AG04450 (cell line): ENCODE measurements at places on chromosomes 1 and 21.

- DNase-seq, result no peak
These were observed 138.6 kb downstream of the NRIP1 start for GRCh38 chr21:14926186-14926585.

GRCh38 chr1:56573311-56573710 is 6.1 kb downstream of the PLPP3 start:
- DNase-seq, result no peak

DNA sequence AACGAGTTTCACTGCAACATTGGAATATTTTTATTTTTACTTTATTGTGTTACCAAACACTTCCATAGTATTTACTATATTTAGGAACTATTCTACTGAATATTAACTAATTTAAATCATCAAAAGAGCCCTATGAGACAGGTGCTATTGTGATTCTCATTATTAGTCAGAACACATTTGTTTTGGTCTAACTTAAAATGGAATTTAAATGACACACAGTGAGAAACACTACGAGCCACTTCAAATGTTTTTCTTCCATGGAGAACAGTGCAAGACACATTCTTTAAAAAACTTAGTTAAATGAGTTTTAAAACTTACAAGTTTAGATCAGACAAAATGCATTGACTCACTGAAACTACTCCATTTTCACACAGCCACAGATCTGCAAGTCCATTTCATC is 6.6 kb upstream of the TRAF3IP3 start:
- no peak for DNase-seq

GRCh38 chr1:158809256-158809655 is 21.9 kb upstream of the MNDA start:
- no peak for DNase-seq

DNA sequence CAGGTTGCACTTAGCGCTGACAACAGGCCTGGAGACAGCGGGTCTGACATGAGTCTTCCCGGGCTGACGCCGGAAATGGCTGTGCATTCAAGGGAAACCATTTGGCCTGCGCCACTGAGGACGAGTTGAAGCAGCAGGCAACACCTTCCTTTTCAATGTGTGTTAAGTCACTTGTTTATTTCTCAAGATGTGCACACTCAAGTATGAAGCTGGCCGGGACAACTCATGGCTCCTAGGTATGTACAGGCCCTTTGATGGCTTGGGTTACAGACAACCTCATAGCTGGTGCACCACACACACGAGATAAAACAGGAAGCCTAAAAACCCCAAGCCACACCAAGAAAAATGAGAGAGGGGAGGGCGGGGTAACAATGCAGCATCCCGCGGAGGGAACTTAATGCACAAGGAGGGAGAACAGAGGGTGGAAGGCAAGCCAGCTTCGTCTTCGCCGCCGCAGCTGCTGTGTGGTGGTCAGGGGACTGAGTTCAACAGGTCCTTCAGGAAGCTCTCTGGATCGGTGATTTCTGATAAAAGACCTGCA is 118.0 kb upstream of the IFFO2 start:
- no peak for DNase-seq

DNA sequence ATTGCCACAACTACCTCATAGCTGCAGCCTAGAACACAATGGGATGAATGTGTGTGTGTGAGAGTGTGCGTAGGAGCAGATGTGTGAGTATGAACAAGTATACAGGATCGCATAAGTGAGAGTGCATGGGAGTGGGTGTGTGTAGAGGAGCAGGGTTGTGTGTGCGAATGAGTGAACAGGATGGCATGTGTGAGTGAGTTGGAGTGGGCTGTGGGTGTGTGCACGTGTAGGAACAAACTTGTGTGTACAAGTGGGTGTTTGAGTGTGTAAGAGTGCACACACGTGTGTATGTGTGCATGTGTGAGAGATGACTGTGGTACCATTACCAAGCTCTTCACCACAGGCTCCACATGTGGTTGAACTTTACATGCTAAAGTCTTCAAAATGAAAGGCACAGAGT is 175.4 kb upstream of the EDN2 start:
- DNase-seq, result no peak

GRCh38 chr1:167678422-167678821 is 43.4 kb upstream of the MPZL1 start:
- DNase-seq, result no peak

DNA sequence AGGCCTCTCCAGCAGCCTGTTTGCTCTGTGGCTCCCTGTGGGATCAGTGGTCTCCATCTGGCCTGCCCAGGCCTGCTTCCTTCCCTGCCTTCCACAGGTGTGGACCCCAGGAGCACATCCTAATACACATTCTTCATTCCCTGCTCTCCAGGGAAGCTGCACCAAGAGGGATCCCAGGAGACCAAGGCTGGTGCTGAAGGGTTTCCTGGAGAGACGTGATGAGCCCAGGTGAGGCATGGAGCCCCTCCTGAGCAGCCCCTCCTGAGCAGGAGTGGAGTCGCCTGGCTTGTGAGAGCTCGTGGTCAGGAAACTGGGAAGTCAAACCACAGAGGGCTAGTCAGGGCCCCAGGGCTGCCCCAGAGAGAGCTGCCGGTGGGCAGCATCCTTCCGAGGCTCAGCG is 561.4 kb downstream of the MATN1 start:
- no peak for DNase-seq

GRCh38 chr1:157073944-157074685 is 25.5 kb downstream of the ETV3L start:
- DNase-seq, result peak; percentile 32

DNA sequence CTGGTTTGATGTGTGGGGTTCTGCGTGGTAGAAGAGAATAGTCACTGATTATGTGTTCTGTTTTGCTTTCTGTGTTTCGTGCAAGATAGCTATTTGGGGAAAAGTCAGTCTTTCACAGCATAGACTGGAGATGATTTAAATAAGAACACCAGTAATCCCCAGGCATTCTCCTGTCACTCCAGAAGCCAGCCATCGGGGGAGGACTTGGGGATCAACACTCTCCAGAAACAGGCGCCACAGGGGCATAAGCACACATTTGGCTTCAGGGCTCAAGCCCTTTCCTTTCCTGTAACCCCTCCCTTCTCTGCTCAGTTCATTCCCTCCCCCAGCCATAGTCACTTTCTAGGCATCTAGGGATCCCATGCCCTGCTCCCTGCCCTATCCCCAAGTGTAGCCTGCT is 97.3 kb upstream of the BEND5 start:
- no peak for DNase-seq

- DNase-seq, result no peak
These were observed 25.2 kb downstream of the MAPKAPK2 start for GRCh38 chr1:206709772-206710459.

GRCh38 chr1:58833166-58833565 is 49.3 kb upstream of the JUN start:
- no peak for DNase-seq

- no peak for DNase-seq
These were observed at the start of gene CLCA2 for GRCh38 chr1:86423873-86424272. TSS of gene CLCA2 (plus strand) at chr1:86424171. CDS start at chr1:86424248, 77 bp downstream.

DNA sequence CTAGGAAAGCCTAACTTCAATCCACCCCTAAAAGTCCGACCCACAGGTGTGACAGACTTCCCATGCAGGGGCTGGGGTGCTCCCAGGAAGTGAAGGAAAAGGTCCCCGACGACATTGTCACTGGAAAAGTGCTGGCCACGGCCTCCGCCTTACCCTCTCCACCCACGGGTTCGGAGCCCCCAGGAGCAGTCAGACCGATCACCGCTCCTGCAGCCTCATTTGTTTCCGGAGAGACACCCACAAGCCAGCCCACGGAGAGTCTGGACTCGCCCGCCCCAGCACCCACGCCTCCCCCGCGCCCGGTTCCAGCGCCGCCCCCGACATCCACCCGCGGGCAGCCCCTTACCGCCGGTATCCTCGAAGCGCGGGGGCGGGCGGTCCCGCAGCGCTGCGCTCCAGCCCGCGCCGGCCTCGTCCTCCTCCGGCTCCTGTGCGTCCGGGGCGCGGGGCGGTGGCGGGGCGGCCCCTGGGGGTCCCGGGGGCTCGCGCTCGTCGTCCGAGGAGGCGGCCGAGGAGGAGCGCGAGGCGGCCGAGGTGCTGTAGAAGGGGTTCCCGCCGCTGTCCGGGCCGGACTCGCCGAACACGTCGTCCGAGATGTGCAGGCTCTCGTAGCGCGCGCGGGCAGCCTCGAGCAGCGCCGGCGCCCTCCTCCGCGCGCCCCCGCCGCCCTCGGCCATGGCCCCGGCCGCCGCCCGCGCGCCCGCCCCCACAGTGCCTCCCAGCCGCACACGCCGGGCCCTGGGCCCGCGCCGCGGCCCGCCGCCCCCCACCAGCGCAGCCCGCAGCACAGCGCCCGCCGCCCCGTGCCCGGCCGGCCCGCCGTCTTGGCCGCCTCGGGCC is 660 bp downstream of the PGBD5 start:
- no peak for DNase-seq

DNA sequence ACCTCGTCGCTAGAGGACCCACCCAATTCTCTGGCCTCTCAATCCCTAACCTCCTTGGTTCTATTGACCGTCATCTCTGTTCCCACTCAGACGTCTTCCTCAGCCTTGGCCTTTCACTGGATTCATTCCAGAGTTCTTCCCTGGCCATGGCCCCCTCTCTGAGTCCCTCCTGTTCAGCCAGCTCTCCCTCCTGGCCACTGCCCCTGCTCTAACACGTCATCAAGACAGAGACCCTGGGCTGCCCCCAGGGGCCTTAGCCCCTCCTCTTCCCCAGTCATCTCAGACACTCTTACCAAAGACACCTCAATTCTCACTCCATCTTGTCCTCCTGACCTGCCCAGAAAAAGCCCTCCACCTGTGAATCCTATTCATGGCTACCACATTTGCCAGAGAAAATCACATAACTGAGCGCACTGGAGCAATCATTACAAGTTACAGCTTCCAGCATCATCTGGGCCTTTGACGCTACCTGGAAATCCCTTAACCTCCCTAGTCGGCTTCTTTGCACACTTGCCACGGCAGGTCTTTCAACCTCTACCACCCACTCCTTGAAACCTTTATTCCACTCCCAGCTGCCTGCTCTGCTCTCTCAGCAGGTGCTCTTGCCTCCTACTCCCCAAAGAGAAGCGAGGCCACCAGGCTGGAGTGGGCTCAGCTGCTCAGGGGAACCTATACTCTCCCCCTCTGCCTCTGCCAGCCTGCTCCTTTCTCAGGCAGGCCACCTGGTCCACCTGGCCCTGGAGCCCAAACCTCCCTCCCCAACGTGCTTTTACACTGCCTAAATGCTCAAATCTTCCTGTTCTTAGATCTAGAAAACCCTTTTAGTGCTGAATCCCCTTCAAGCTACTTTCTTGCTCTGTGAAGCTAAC is 14.0 kb downstream of the DCST2 start:
- no peak for DNase-seq

GRCh38 chr1:67832737-67833601 is at the start of gene GNG12:
TSS of gene GNG12 (minus strand) at chr1:67833467. CDS start at chr1:67707686, 125,781 bp downstream.
- DNase-seq, result no peak

DNA sequence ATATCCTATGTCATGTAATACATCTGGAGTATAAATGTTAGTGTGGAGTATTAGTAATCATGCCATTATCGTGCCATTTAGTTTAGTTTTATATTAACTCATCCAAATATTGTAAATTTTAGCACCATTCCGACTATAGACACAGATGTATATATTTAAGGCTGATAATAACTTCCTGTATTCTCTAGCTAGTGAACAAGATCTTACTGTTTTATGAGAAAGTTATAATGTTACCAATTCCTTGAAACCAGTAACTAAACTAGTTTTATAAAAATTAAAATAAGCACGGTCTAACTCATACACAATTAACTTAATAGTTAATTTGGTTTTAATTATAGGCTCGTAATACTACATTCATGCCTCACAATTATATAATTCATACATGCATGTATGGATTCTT is 808.6 kb downstream of the USP25 start:
- no peak for DNase-seq

DNA sequence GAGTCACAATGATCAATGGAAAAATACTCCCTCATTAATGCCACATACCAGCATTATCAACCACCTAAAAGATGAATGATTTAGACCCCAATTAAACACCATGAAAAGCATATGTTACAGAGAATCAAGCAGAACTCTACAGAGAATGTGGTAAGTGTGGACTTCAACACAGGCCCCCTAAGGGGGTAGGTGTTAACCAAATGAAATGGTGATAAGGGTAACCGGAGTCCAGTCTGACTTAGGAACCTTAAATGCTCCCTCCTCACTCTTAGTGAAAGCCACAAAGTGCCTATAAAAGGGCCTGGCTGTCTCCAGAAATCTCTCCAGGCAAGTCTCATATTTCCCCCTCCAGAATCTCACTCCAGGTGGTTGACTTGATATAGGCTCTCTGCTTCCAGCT is 149.2 kb upstream of the FOXD3 start:
- no peak for DNase-seq

- DNase-seq, result no peak
These were observed 190.5 kb upstream of the C1orf174 start for GRCh38 chr1:4090556-4090955.

- no peak for DNase-seq
These were observed 13.7 kb downstream of the PIGP start for GRCh38 chr21:37059181-37059580.

DNA sequence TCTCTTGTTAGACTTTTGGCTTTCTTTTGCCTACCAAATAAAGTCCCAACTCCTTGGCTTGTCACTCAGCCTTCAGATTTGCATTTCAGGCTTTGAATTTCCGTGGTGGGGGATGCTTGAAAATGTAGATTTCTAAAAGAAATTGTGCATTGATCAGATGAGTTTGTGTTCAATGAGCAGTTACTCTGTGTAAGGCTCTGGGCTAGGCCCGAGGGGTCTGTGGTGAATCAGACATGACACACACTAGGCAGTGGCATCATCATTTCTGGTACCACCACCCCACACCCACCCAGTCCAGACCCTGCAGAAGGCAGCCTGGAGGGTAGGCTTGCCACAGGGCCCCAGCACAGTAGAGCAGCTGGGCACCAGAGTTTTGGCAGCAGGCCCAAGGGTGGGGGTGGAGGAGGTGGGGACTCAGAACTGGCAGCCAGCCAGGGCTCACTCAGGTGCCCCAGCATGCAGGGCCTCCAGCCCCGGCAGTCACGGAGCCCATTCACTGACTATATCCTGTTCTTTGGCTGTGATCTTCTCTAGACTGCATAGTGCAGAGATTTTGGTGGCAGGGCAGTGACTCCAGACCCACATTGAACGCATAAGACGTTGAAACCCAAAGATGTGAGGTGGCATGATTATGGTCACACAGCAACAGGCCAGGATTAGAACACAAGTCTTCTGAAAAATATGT is 97.2 kb upstream of the ARTN start:
- no peak for DNase-seq

- no peak for DNase-seq
These were observed 125.3 kb downstream of the GREM2 start for GRCh38 chr1:240486611-240487010.

GRCh38 chr1:32918179-32918578 is 17.0 kb upstream of the TMEM54 start:
- no peak for DNase-seq

DNA sequence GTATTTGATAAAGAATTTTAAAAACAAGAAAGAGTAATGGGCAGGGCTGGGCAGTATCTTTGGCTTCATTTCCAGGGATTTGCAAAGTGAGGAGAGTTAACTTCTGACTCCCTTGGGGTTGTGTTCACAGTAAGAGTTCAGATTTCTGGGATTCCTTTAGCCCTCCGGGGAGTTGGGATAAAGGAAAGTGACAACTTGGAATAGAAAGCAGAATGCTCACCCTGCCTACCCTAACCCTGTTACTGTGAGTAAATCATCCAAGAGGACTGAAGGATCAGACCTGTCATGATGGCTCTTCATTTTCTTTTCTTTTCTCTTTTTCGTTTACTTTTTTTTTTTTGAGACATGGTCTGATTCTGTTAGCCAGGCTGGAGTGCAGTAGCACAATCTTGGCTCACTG is 76.1 kb downstream of the CACHD1 start:
- DNase-seq, result no peak

- DNase-seq, result no peak
These were observed 1.1 kb upstream of the GADD45A start for GRCh38 chr1:67683766-67684525.
